ENCODE measurements at places on chromosomes 11 and 22.

DNA sequence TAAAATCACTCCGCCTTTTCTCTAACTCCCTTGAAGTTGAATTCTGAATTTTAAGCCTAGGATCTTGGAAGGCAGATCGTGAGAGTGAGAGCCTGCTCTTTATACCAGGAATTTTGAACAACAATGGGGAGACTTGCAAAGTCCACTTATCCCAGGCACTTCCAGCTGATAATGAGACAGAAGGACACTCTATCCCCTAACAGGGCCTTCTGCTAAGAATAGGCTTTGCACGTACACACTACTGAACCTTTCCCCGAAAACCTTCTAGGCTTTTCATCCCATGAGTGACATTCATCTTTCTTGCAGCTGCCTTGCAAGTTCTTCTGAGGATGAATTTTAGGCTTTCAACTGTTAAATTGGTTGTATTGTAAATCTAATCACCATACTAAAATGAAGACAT, 44.0 kb upstream of the WT1 start:
- no peak for DNase-seq

DNA sequence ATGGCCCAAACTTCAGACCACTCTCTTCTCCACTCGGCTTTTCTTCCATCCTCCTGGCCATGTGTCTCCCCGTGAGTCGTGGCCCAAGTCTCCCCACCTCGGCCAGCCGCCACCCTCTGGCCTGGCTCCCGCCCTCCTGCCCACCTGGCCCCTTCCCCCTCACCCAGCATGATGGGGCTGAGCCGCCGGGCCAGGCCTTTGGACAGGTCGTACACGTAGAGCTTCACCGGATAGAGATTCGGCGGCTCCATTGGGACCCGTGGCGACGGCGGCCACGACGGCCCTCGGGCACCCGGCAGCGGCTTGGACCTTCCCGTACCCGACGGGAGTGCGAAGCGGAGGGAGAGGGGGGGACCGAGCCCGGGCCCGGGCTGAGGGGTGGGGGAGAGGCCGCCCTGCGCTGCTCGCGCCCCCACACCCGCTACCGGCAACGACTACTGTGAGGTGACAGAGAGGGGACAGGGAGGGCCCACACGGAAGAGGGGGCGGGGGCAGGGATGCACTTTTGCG, at the start of gene DESI1:
DESI1 (minus strand) TSS at position 455 of the 510 bp plus-strand sequence; CDS start at position 251, 204 bp downstream.
- no peak for DNase-seq

GRCh38 chr11:8221046-8221723, 42.5 kb downstream of the LMO1 start:
- no peak for DNase-seq

- DNase-seq, result no peak
Measured at GRCh38 chr11:100780470-100780869, 93.4 kb downstream of the ARHGAP42 start.

DNA sequence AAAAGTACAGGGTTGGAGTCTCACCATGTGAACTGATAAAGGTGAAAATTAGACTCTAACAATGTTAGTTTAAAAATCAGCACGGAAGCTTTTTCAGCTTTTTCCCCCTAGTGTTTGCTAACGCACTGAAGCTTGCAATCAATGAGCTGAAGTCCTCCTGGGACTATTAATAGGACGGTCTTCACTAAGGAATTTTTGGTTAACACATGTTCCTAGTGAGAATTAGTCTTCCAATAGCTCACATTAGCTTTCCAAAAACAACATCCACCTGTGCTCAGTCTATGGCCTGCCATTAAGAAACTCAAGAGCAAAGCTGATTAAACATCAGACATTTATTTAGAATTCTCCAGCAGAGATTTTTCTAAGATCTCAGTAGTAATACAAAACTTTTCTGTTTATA, 26.7 kb upstream of the DDI1 start:
- DNase-seq, result no peak

DNA sequence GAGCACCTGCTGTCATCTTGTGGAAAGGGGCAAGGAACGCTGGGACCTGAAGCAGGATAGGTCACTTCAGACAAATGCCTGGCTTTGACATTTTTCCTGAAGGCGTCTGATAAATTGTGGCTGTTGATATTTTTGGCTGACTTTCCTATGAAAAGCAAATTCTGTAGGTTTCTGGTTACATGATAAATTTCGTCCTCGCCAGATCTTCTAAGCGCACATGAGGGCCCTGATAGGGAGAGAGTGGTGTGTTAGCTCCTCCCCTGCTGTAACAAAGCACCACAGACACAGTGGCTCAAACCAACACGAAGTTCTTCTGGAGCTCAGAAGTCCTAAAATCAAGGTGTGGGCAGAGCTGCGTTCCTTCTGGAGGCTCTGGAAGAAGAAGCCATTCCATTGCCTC, 19.6 kb downstream of the APOL4 start:
- no peak for DNase-seq

GRCh38 chr22:20558534-20558933, 51.1 kb downstream of the MED15 start:
- no peak for DNase-seq

GRCh38 chr11:13939961-13940906, 22.3 kb upstream of the SPON1 start:
- peak; percentile 78 for DNase-seq

DNA sequence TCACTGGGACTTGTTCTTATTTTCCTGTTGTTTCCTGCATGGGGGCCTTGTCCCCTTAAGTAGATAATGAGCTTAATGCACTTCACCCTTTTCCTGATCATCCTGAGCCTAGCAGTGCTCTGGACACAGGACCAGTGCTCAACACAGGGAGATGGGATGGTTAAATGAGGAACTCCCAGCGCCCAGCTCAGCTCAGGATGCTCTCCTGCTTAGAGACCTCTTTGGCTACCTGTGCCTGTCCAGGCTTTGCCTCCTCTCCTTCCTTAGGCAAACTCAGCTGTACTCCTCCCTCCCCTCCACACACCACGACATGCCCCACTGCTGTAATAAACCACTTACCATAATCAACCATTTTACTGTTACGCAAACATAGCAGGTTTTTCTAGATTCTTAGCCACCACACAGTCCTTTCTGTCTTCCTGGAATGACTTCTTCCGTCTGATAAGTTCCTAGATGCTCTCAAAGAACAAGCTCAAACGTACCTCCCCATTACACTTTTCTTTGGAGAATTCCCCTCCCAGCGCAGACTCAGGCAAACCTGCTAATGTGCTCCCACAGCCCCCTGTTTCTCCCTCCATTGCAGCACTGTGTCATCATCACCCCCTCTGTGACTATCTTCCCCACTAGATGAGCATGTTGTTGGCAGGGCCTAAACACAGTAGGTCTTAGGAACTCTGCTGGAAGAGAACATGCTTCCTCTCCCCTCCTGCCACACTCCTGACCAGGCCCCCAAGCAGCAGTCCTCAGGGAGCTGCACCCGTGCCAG, 113.6 kb downstream of the MICAL2 start:
- DNase-seq, result peak; percentile 21

DNA sequence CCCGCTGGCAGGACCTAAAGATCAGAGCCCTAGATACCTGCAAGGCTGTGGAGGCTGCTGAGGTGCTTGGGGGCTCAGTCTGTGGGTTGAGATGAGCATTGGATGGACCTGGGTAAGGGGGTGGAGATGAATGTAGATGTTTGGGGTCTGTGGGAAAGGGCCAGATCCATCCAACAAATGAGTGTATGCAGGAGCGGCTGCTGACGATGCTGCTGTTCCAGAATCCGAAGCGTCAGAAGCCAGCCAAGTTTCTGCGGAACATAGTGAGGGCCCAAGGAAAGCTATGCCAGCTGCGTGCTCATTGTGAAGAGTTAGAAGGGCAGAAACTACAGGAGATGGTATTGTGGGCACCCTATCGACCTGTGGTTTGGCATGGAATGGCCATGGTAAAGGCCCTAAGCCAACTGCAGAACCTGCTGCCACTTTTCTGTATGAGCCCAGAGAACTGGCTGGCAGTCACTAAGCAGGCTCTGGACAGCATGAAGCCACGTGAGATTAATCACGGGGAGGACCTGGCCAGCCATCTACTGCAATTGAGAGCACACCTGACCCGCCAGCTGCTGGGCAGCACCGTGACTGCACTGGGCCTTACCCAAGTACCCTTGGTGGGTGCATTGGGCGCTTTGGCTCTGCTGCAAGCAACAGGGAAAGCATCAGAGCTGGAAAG, 36.6 kb downstream of the RRP8 start:
- DNase-seq, result no peak

DNA sequence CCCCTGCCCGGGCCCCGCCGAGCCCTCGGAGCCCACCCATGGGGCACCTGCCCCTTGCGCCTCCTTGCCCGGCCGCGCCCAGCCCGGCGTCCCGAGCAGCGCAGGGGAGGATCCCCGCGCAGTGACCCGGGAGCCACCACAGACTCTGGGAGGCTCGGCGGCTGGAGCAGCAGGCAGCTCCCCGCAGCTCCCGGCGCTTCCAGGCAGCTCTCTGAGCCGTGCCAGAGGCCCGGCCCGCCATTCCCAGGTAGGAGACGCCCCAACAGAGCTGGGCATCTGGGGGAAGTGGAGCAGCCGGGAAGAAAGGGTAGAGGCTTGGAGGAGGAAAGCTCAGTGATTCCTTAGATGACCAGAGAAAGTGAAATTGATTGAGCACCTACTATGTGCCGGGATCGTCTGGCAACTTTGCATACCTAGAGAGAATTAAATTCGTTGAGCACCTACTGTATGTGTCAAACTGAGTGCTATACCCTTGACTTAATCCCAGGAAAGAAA, 670 bp downstream of the RASD2 start:
- DNase-seq, result no peak

- peak; percentile 6 for DNase-seq
Measured at GRCh38 chr11:84384731-84385130, 1098.6 kb upstream of the CCDC90B start.

- DNase-seq, result no peak
Measured at GRCh38 chr11:100925935-100926334, 203.7 kb downstream of the PGR start.

DNA sequence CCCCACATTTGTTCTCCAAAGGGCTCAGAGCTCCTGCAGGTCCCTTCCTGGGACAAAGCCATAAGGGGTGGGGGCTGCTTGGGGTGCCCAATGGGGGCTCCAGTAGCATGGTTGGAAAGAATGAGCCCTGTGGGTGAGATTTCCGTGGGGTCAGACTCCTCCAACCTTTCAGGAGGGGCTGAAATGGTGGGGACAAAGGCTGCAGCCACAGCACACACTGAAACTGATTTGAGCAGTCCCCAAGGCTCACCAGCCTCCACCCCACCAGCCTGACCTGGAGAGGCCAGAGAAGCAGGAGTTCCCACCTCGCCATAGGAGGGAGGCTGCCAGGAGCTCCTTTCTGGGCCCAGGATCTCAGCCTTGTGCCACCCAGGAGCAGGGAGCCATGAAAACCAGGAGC, 69.2 kb downstream of the MN1 start:
- no peak for DNase-seq
